Activated CD4-positive, alpha-beta T cell treated with anti-CD3 and anti-CD28 coated beads, Interleukin-2, amount 10 ng/mL, durations not matched to agents 7 days and 5 days (primary cell): ENCODE measurements at places on chromosomes 2 and 18. TPM values are rescaled to one million over a fixed set of nuclear protein-coding genes. Genes with fewer than 3 reads are reported as not detected.

- H3K4me3 ChIP-seq: no peak overlapping the region
- no peak overlapping the region for H3K27ac ChIP-seq
- H3K4me1 ChIP-seq: no peaks in the 10 kb centered on the region
- DNase-seq: no peak
Measured at GRCh38 chr2:200748779-200749178, 62.9 kb upstream of the BZW1 start.

DNA sequence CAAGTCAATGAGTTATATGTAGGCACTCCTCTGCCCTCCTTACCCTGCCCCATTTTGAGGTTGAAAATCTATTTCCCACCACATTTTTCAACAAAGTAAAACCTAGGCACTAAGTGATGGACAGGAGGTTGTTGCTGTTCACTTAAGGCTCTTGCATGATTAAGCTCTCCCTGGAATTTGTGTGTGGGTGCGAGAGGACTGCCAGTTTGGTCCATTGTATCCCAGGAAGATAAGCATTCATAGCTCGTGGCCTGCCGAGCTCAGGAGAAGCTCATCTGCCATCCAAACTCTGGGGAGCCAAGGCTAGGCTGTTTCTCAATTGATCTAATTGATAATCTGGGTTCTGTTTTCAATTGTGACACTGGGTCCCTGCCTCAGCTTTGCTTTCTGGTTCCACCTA is 4.7 kb upstream of the MAP4K4 start:
- H3K4me3 ChIP-seq: no peak overlapping the region
- no peak for DNase-seq
- H3K27me3 ChIP-seq: no peaks in the 10 kb centered on the region

DNA sequence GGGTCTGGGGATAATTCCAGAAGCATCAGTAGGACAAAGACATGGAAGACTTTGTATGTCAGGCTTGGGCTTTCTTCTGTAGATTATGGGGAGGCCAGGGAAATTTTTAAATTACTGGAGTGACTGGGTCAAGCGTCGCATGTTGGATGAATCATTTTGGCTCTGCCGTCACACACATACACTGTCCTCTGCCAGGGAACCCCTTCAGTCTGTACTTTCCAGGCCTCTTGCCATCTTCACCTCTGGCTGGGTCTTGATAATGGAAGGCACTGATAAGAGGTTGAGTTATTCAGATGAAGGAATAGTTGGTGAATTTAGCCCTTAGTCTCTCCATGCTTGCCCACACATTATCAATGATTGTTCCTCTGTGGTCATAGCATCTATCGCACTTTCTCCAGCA is 895.1 kb upstream of the CELF4 start:
- no peak for DNase-seq
- no peak overlapping the region for H3K4me3 ChIP-seq

GRCh38 chr2:105519516-105519915 is 120.7 kb upstream of the FHL2 start:
- H3K4me1 ChIP-seq: no peaks in the 10 kb centered on the region
- H3K36me3 ChIP-seq: no peaks in the 10 kb centered on the region
- peaks cover 1% of the 10 kb centered on the region for H3K27me3 ChIP-seq
- no peak overlapping the region for H3K4me3 ChIP-seq
- no peak for DNase-seq
- H3K27ac ChIP-seq: no peak overlapping the region

DNA sequence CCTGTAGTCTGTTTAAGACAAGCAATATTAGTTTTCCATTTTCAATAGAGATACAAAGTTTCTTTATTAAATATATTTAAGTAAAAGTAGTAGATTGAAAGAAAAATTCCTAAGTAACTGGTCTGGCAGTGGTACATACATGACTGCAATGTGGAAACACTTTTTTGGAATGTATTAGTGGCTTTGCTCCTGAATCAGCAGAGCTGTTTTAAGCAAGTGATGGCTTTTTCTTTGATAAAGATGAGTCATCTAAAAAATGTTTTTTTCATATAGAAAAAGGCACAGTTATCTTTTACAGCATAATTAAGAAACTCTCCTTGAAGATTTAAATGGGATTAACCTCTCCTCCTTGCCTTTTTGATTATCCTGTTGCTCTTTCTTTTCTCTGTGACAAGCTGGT is 34.9 kb downstream of the KDM3A start:
- DNase-seq: no peak
- no peaks in the 10 kb centered on the region for H3K27me3 ChIP-seq
- no peak overlapping the region for H3K27ac ChIP-seq
- no peak overlapping the region for H3K4me3 ChIP-seq

IL1F10 gene
- total RNA-seq: not detected

NEU4 gene
- total RNA-seq: not detected
